NCI-H2081 treated with DMSO at 0.1 percent for 48 hours (cell line): ENCODE measurements at places on chromosomes 7 and 10.

- no peak for DNase-seq
Observed at GRCh38 chr7:129886818-129887186, 66.0 kb downstream of the UBE2H start.

DNA sequence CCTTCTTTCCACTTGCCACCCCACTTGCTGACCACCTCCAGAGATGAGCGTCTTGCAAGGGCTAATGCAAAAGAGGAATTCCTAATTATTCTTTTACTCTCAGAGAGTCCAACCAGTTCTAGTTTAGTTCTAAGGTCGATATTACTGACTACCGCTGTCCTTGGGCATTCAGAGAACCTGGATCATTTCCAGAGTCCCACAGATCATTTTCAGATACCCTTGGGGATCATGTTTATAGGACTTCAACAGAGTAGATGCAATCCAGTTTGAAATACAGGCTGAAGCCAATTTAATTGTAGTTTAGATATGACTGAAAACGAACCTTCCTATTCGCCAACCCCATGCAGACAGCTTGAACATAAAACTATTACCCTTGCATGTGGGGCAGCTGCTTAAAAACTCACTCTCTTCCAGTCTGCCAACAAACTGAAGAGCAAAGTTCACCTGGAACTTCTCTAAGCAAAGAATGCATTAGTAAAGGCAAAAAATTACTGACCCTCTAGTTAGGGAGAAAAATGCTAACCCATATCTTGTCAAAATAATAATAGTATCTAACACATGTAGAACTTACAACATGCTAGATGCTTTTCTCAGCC lies 22.4 kb downstream of the CFAP69 start:
- DNase-seq, result no peak

GRCh38 chr10:67771200-67771599 lies 66.8 kb downstream of the DNAJC12 start:
- DNase-seq, result no peak

DNA sequence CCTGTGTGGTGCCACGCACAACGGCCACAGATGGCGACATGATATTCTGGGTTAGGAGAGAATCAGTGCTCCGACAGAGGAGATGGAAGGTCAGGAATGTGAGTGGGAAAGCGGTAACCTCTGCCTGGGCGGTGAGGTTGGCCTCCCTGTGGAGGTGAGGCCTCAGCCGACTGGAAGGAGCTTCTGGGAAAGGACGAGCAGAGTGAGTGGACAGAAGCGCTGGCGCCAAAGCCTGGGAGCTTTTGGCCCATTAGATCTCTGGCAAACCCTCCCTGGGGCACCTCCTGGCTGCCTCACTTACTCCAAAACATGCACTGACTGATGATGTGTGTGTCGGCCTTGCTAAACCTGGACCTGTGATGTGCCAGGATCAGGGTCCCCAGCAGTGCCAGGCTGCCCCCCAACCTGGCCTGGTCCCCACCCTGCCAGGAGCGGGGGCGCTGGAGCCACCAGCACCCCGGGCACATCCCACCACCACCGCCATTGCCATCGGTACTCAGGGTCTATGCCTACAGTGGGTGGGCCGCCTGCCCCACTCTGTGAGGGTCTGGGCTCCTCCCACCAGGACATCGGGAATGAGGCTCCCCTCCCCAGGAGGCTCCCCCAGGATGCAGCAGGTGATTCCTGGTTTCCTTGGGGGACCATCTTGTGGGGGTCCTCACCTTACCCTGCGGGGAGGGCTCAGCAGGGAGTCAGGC lies 51.0 kb downstream of the RASGEF1A start:
- DNase-seq, result no peak

DNA sequence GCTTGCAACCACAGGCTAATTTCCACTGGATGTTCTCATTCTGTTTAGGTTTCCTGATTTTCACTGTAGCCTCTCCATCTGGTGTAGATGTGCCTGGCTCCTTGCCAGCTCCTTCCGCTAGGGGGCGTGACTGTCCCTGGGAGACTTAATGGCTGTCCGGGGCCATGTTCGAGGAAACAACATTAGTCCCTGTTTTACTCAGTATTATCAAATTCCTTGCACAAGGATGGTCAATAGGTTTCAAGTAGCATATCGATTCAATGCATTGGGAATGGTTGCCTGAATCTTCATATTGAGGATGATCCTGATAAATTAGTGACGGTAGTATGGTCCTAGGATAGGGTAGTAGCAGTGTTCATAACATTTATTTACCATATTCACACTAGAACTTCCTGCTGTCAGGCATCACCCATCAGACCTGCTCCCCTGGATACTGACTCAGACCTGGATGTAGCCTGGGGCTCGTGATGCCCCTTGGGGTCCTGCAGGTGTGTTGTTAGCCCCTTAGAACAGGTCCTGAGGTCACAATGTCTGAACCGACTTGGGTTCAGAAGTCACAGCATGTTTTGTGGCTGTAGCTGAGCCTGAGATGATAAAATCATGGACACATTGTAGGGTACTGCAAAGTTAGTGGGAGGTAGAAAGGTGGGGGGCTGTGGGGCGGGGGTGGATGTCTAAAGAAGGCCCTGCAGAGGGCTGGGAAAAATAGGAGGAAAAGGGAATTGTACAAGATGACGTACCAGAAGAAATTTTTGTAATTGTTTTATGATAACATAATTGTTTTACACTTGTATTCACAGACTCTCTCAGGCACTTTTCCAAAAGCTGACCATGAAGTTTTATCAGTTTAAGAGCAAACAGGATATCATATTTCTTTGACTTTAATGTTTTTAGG lies 8.9 kb upstream of the EXOC6 start:
- DNase-seq, result no peak

- DNase-seq, result no peak
Observed at GRCh38 chr7:158102897-158103296, 484.7 kb downstream of the PTPRN2 start.

GRCh38 chr10:78787125-78787524 lies 281.6 kb upstream of the ZMIZ1 start:
- no peak for DNase-seq

DNA sequence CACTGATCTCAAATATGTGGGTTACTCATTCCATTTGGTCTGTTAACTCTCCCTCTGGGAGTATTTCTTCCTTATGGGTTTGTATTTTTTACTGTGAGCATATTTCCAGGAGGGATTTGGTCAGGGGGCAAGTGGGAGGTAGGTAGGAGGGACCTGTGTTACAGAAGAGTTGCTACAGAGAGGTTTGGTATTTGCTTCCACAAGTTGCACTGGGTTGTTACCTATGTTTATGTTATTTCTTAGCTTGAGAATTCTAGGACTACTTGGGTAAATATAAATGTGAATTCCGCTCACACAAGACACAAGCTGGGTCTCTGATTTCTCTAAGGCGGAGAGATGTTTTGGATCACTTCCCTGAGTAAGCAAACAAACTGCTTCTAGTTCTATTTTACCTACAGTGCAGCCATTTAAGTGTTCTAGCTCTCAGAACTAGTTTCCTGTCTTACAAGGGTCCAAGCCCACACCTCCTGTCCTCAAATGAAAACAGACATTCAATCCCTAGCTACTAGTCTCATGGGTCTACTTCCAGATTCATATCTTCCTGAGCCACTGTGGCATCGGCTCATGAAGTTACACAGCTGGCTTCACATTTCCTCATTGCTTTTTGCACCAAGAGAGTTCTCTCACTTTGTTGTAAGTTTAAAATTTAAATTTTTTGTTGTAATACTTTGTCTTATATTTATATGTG lies 75.4 kb upstream of the PPP1R3C start:
- DNase-seq, result no peak

DNA sequence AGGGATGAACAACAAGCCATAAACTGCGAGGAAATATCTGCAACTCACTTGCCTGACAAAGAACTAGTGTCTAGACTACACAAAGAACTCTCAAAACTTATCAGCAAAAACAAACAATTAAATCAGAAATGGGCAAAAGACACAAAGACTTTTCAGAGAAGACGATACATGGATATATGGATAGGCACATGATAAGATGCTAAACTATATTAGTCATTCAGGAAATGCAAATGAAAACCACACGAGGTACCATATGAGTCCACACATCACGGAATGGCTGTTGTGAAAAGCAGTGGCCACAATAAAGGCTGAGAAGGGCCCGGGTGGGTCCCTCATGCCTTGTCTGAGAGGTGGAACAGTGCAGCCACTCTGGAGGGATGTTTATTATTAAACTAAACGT lies 267.8 kb downstream of the WDR37 start:
- DNase-seq, result no peak

DNA sequence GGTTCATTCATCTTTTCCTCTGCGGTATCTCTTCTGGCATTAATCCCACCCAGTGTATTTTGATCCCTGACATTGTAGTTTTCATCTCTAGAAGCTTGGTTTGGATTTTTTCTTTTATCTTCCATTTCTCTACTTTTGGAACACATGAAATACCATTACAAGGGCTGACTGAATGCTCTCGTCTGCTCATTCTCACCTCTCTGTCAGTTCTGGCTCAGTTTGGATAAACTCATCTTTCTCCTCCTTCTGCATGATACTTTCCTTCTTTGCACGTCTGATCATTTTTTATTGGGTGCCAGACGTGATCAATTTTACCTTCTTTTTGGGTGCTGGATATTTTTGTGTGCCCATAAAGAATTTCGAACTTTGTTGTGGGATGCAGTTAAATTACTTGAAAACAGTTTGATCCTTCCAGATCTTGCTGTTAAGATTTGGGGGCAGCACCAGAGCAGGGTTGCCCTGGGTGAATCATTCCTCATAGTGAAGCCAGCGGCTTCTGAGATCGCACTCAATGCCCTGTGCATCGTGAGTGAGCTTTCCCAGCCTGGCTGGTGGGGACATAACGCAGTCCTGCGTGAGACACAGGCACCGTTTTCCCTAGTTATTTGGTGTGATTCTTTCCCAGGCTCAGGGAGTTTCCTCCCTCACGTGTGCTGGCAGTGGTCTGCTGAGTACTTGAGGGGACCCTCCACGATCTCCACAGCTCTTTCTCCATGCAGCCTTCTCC lies 53.8 kb downstream of the LHPP start:
- DNase-seq, result no peak

GRCh38 chr7:120256344-120257070 lies 16.5 kb upstream of the KCND2 start:
- no peak for DNase-seq

- DNase-seq, result no peak
Observed at GRCh38 chr7:159010937-159011721, 133.5 kb downstream of the VIPR2 start.

- no peak for DNase-seq
Observed at GRCh38 chr10:25818751-25819150, 115.3 kb upstream of the MYO3A start.

DNA sequence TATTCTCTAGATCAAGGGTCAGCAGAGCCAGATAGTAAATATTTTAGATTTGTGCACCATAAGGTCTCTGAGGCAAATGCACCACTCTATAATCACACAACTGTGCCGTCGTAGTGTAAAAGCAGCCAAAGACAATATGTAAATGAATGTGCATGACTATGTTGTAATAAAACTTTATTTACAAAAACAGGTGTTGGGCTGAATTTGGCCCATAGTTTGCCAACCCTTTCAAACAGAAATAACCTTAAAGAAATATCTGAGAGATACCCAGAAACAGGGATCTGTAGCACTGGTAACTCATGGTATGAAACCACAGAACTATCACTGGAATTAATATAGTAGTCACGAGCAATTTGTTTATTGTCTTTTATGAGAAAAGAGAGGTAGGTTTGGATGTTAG lies 86.0 kb downstream of the ARID5B start:
- DNase-seq, result no peak

DNA sequence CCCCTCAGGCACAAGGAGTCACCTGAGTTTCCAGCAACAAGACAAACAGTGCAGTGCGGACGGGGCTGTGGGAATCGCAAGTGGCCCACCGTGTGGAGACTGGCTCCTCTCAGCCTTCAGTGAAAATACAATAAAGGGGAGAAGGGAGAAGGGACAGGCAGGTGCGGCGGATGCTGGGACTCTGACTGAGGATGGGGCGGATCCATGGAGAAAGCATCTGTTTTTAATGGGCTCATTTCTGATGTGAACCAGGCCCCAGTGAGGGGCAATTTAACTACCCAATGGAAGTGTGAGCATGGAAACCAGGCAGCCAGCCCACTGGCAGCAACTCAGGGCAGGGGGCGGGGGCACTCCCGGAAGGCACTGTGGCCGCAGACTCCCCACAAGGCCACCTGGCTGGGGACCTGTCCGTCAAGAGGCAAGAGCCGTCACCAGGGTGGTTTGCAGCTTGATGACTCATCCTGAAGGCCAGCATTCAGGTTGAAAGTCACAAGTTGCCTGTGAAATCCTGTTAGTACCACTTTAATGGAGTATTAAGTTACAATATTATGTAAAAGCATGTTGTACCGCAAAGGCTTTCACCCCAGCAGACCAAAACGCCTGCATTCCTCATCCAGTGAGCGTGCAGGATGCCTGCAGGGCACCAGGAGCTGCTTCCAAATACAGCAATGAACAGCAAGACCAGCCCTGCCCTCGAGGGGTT lies 476.4 kb downstream of the PTPRN2 start:
- no peak for DNase-seq

GRCh38 chr10:63237396-63237795 lies 104.3 kb downstream of the NRBF2 start:
- DNase-seq, result no peak
